Right hindlimb (tissue), 1 donor: ENCODE measurements at places on chromosomes 12 and 14.
A peak's percentile ranks its signal among the peaks of the same experiment; 100 is the strongest.

GRCh38 chr12:68856510-68856909, 48.5 kb downstream of the MDM2 start:
- DNase-seq = no peak

GRCh38 chr12:19710811-19711793, 271.8 kb downstream of the AEBP2 start:
- DNase-seq = peak; percentile 90

GRCh38 chr12:96360550-96360949, 39.7 kb downstream of the CDK17 start:
- no peak for DNase-seq

DNA sequence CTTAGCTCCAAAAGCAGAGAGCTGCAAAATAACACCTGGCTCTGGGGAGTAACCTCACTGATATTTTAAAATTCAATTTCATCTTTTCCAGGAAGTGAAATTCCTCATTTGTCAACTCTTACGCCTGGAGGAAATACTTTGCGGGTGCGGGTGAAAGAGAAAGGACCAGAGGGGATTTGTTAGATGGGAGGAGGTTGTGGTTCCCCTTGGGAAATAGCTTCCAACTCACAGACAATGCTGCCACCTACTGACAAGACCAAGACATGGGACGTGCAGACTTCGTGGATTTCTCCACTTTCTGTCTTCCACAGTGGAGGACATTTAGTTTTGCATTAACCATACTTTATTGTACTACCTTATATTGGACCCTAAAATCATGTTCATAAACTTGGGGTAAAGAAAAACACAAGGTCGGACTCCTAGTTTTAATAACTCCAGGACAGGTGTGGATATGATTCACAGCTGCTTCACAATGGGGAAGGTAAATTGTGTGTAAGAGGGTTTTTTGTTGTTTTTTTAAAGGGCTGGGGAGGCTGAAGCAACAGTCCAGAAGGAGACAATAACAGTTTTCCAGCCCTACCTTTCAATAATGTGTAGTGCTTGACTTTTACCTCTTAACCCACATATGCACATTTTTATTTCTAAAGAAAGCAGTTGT, 10.8 kb downstream of the FBXL14 start:
- DNase-seq = peak; percentile 84

DNA sequence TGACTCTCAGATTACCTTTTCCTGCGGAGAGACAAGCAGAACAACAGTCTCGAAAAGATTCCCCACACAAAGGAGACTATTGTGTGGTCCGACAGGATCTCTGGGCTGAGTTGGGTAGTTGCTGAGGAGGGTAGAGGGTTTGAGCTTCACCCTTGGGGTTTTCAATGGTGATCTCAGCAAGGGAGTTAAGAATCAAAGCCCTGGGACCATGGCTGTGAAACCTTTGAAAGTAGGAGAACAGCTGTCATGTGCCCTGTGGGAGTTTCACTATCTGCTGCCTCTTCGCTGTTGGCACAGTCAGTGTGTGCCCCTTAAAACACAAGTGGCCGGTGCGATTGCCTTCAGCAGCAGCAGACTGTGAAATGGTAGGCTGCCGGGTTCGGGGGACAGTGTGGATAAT, 14.2 kb upstream of the PLEK2 start:
- DNase-seq = no peak

DNA sequence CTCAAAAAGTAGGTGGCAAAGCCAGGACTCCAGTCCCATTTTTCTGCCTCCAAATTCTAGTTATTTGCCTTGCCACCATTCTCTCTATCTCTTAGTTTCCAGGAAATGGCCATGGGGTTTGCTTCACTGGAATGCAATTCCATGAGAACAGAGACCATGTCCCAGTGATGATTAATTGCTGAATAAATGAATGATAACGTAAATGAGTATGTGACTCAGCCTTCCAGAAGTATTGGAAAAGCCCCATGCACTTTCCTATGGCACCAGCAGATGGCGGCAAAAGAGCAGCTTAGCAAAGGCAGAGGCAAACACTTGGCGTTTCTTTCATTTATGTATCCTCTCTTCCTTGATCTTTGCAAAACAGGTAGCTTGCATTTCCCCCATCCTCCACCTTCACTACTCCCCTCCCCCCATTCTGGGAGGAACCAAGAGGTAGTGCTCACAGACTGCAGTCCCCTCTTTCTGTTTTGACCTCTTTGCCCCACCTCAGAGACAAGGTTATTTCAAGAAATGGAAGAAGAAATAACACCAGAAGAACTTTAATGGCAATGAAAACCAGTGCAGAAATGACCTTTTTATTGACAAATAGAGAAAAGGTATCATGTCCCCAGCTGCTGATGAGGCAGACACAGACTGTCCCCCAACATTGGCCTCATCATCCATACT, 21.3 kb downstream of the TBX3 start:
- peak; percentile 77 for DNase-seq

GRCh38 chr14:53473480-53473879, 320.4 kb upstream of the DDHD1 start:
- no peak for DNase-seq

DNA sequence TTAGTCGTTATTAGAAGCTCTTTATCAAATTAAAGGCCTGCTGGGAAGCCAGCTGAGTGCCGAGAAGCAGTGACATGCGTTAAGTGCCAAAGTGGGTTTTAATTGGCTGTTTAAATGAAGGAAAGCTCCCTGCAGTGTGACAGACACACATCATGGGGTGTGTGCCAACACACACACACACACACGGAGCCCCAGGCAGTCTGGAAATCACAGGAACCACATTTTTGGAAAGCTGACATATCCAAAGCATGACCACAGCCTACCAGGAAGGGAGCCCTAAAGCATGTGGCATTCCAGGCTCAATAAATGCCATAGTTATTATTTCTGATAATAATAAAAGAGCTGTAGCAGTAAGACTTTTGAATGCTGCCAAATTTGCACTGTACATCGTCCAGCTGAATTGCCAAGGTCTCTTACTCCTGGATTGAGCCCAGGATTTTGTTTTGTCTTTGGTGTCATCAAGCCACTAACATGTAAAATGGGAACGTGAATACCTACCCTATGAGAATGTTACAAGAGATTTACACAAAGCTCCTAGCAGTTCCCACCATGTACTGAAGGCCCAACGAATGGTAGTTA, 135.1 kb downstream of the TMEM30B start:
- peak; percentile 69 for DNase-seq

- no peak for DNase-seq
These were observed 263.2 kb upstream of the ATP2B1 start for GRCh38 chr12:89971880-89972279.

GRCh38 chr14:85688006-85688405, 158.1 kb downstream of the FLRT2 start:
- DNase-seq = no peak

- no peak for DNase-seq
These were observed 47.4 kb upstream of the BCL7A start for GRCh38 chr12:121974026-121974985.

GRCh38 chr14:93061380-93062012, 54.2 kb downstream of the ITPK1 start:
- DNase-seq = no peak

GRCh38 chr12:92503029-92503931, 199.5 kb upstream of the PLEKHG7 start:
- DNase-seq = peak; percentile 64

- peak; percentile 82 for DNase-seq
These were observed at the start of gene NEUROD4 for GRCh38 chr12:55019784-55020183. Gene NEUROD4, plus strand, starts transcription at chr12:55019974. Its CDS starts 6,466 bp downstream, at chr12:55026440.

GRCh38 chr12:32821293-32821692, 65.6 kb upstream of the YARS2 start:
- no peak for DNase-seq

GRCh38 chr12:55830601-55831446, 1.4 kb upstream of the DNAJC14 start:
- DNase-seq = peak; percentile 94

DNA sequence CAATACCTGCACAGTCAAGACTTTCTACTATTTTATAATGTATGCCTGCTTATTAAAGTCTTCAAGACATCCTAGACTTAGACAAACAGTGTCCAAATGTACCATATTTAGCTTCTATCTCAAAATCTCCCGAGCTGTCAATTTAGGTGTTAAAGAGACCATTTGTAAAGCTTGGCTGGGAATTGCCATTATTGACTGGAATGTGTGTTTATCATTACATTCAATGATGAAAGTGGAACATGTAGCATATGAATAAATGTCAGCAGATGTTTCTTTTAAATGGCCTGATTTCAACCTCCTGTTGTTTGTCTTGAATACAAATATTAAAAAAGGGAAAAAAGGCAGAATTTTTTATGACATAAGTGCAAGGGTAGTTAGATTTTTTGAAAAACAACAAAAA, 572.3 kb downstream of the PRKD1 start:
- DNase-seq = no peak

DNA sequence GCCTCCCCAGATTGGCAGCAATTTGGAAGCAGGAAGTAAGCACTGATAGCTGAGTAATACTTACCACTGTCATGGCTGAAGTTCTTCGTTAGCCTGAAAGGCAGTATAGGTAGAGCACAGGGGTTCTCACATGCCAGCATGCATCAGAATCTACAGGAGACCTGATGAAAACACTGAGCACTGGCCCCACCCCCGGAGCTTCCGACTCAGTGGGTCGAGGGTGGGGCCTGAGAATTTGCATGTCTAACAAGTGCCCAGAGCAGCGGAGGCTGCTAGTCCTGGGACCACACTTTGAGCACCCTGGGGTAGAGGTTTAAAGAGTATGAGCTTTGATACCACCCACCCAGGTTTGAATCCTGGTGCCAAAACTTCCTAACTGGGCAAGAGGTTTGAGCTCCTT, 89.6 kb downstream of the FBXW8 start:
- no peak for DNase-seq

DNA sequence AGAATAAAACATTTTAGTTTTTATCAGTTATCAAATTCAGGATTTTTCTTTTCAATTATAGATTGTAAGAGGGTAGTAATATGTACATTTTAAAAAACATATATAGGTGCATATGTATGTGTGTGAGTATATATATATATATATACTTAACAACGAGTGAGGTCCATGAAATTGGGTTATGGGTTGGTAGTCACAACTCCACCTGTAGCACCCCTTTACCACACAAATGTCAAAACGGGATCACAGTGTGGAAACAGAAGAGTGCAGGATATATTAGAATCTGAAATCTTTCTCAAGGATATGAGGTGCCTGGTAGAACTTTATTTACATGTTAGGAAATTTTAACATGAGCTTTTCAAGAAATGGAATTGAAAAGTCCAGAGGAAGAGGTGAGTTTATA, 31.3 kb downstream of the MIA2 start:
- DNase-seq = no peak

GRCh38 chr14:81348061-81348460, 52.1 kb downstream of the STON2 start:
- DNase-seq = no peak

- no peak for DNase-seq
These were observed 4.0 kb upstream of the NAA25 start for GRCh38 chr12:112112409-112113133.

GRCh38 chr14:71232506-71232905, 325.2 kb downstream of the PCNX1 start:
- DNase-seq = no peak

- DNase-seq = no peak
These were observed 44.9 kb downstream of the LIN7A start for GRCh38 chr12:80892597-80893445.

DNA sequence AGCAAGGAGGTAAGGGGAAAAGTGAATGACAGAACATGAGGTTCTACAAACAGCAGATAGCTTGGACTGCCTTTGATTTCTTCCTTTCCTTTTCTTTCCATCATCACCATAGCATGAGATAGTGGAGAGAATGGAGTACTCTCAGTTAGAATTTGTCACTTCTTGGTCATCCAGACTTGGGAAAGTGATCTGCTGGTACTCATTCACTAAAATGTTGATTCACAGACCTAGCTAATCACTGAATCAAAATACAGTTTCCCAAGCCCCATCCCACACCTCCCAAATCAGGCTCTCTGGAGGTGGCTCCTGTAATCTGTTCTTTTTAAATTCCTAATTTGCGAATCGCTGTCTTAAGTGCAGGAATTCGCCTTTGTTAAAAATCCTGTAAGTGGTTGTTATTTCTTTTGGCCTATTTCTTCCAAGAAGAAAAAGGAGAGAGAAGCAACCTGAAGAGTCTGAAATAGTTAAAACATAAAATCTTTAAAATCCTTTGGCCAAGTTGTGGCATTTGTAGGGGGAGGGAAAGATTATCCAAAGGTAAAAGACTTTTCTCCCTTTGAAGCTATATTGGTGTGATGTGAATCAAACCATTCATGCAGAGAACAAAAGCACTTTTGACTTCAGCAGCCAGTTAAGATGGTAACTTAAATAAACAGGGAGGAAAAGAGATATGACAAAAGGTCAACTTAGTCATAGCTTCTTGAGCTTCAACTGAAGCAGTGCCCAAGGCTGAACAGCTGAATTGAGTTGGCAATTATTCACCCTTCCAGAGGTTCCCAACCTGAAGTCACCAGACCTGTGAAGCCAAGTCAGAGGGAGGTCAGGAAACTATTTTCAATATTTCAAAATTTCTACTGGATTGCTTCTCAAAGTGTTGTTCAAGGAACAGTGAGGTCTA, 255.1 kb upstream of the KRR1 start:
- DNase-seq = no peak

GRCh38 chr12:124763594-124763979, 100.1 kb downstream of the SCARB1 start:
- DNase-seq = no peak

DNA sequence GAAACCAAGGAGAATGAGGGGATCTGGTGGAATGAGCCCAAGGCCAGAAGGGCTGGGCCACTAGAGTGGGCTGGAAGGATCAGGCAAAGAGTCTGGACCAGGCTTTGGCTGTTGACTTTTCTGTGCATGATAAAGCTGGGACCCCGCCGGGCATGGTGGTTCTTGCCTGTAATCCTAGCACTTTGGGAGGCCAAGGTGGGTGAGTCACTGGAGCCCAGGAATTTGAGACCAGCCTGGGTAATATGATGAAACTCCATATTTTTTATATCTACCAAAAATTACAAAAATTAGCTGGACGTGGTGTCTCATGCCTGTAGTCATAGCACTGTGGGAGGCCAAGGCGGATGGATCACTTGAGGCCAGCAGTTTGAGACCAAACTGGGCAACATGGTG, 393 bp upstream of the KLHL33 start:
- no peak for DNase-seq

GRCh38 chr14:104687601-104688504, 1.6 kb upstream of the INF2 start:
- peak; percentile 88 for DNase-seq

GRCh38 chr12:116577154-116577561, 18.0 kb downstream of the MAP1LC3B2 start:
- no peak for DNase-seq
